Stimulated activated CD4-positive, alpha-beta T cell treated with anti-CD3 and anti-CD28 coated beads, TNF-alpha, amount 100 ng/mL, for 1 hour (primary cell): ENCODE measurements at places on chromosomes 1 and 21.

GRCh38 chr1:67577646-67578045 lies 107.4 kb upstream of the GADD45A start:
- DNase-seq: no peak

- no peak for DNase-seq
These were observed 60.1 kb upstream of the NEK2 start for GRCh38 chr1:211735208-211736170.

DNA sequence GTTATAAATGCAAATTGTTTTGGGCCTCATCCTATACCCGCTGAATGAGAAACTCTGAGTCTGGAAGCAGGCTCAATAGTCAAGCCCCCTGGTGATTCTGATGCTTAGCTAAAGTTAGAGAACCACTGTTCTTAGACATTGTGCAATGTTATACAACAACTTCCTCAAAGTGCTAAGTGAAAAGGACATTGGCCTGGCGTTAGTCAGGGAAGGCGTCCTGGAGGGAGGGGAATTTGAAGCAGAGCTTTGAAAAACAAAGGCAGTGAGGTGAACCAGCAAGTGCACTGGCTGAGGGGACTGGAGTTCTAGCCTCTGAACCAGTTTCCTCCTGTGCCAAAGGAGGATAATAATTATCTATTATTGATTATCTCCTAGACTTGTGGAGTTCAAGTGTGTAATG lies 5.1 kb downstream of the CD1D start:
- no peak for DNase-seq

DNA sequence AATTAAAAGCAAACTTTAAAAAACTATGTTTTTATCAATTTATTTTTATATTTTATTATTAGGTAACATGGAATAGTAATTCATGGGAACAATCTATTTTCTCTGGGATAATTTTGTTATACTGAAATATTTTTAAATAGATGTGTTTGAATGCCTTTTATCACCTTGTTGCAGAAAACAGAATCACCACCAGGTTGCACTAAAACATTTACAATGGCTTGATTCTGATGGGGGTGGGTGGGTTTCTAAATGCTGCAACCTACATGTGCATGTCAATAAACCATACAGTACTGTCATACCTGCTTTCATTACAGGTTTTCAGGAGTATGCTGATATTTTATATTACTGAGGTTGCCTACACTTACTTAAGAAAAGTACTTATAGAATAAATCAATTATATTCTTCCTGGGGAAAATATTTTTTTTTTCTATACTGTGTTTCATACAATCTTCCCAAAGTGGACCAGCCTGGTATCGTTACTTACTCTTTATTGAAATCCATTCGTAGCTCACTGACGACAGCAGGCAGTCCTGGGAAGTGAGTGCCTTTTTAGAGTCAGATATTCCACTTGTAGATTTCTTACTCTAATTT lies 132.8 kb downstream of the PTPRC start:
- DNase-seq: no peak
